Posterior cingulate gyrus (tissue), 11 donors: ENCODE measurements at places on chromosomes 7 and 10.
A peak's percentile ranks its signal among the peaks of the same experiment; 100 is the strongest.

DNA sequence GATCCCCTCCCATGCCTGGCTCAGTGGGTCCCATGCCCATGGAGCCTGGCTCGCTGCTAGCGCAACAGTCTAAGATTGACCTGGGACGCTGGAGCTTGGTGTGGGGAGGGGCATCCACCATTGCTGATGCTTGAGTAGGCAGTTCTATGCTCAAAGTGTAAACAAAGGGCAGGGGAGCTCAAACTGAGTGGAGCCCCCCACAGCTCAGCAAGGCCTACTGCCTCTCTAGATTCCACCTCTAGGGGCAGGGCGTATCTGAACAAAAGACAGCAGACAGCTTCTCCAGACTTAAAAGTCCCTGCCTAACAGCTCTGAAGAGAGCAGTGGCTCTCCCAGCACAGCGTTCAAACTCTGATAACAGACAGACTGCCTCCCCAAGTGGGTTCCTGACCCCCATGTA is 31.2 kb upstream of the FFAR4 start:
- DNase-seq = no peak

- DNase-seq = no peak
Observed at GRCh38 chr10:35937546-35937945, 295.4 kb upstream of the FZD8 start.

DNA sequence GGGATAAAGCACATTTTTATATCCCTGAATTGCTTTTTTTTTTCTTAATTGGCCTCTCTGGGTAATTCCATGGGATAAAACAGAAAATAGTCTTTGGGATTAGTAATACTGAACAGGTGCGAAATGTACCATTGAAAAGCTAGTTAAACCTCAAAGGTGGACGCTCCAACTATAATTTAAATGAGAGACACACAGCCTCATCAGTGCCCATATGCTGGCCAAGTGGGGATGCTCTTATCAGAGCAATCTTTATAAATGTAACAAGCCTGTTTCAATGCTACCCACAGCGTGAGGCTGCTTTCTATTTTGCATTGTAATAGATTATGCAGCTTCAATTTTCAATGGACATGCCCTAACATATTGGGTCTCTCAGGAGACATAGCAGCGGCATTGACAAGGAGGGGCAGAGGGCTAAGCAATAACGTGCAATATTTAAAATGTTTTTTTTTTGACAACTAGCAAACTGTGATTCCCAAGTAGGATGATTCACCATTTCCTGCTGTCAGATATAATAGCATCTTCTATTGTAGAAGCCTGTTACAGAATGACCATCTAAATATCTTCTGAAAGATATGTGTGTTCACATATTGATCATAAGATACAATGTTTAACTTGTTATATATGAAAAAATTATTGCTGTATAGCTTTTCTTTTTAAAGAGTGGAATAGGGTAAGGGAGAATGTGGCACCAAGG is 91.3 kb upstream of the BET1 start:
- DNase-seq = no peak

DNA sequence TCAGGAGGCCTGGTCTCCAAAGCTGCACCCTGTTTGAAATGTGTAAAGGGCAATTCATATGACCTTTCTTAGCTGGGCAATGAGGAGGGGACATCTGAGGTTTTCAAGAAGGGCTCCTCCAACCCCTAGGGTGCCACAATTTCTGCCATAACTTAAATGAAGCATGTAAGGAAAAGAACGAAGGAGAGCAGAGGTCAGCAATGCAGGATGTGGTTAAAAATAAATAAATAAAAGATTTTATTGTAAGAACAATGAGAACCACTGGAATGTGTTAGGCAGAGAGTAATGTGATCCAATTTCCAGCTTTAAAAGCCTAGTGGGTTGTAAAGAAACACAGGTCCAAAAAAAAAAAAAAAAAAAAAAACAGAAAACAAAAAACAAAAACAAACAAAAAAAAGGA is 673.1 kb downstream of the TNS3 start:
- no peak for DNase-seq

- no peak for DNase-seq
Observed at GRCh38 chr7:24669971-24670591, 87.2 kb downstream of the GSDME start.

DNA sequence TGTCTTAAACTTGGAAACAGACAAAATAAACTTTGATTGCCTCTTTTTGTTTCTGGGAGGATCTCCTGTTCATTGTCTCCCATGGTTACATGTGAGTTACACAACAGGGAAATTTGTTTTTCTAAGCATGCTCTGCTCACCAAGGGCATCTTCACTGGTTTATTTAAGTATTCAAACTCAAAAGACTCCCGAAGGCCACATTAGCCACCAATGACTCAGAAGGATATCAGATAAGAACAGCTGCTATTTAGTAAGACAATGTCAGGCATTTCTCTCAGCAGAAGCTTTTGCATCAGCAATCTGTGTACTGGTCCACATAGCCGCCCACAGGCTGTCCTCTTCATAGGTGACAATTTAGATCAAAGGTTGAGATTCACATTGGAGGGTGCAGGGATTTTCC is 19.3 kb downstream of the OR6B1 start:
- no peak for DNase-seq

DNA sequence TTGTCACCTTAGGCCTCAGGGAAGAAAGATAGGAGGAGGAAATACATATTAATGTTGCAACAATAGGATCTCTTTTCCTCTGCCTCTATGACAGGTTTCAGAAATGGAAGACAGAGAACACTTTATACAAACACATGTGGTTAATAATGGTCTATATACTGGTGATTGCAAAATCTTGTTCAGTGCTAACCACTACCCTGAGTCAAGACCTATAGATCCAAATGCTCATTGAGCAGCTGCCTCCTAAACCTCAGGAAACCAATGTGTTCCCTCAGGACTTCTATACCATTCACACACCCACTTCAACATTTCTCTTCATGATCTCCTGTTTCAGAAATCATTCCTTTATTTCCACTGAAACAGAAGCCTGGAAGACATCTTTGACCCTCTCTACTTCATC is 32.5 kb upstream of the VWDE start:
- DNase-seq = no peak

DNA sequence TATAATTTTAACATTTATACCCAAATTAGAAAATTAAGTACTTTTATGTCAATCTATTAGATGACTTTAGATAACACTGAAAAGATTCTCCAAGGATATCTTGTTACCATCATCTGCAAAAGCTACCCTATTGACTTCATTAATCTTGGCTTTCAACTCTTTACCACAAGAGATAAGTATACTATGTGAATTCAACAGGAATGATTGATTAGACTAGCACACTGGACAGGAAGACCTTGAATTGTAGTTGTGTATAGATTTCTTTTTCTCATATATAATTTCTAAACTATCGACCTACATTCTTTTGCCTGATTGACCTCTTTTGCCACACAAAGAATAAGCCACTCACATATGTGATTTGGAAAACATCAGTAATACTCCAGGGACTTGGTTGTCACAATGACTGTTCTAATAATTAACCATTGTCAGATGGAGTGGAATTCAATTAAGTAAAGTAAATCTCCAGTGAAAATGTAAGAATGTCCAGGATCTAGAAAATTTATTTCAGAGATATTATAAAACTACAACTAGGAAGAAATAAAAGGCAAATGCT is 1132.0 kb downstream of the SORCS1 start:
- DNase-seq = no peak

DNA sequence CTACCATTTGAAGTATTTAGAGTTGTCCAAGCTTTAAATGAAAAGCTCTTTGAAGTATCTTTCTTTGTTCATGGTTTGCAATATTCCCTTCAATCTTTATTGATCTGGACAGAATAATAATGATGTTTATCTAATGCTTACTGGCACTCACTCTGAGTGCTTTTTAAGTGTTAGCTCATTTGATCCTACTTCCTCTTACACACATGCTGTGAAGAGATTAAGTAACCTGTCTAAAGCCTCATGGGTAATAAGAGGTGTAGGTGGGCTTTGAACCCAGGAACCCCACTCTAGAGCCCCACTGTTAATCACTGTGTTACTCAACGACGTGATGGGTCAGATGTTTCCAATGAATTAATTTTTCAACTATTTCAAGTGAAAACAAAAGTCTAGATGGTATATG is 31.1 kb upstream of the ADD3 start:
- DNase-seq = no peak

- DNase-seq = no peak
Observed at GRCh38 chr10:131425752-131426533, 114.4 kb upstream of the TCERG1L start.

DNA sequence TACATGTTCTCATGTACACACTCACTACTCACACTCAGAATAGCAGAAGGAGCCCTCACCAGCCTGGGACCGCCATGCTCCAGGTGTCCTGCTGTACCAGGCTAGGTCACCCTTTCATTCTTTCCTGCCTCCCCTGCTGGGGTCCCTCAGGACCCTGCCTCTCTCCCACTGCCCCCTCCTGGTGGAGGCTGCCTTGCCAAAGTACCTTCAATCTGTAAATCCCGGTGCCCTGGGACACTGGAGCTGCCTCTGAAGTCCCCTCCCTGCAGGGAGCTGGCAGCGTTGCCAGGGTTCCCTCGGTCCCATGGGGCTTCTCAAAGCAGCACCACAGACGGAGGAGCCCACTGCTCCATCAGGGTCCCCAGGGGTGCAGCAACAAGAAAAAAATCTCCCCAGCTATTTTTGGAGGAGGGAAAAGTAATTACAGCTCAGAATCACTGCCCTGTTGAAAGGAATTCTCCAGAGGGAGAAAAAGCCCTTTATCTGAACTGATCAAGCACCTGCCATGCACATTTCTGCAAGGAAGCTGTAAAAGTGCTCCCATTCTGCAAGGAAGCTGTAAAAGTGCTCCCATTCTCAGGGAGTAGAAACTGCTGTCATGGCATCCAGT is 259.9 kb downstream of the PTPRN2 start:
- no peak for DNase-seq

DNA sequence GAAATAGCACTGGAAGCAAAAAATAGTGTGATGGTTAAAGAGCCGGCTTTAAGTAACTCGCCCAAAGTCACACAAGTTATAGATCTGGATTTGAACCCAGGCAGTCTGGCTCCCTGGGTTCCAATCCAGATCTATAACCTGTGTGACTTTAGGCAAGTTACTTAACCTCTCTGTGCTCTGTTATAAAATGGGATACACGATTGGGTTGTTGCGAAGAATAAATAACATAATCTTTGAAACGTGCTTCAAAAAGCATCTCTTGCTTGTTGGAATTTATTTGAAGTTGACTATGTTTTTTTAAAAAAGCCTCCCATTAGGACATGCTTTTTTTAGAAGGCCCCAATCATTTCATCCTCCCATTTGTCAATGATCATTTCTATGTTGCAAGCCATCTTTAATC is 3.5 kb upstream of the LCOR start:
- DNase-seq = no peak

DNA sequence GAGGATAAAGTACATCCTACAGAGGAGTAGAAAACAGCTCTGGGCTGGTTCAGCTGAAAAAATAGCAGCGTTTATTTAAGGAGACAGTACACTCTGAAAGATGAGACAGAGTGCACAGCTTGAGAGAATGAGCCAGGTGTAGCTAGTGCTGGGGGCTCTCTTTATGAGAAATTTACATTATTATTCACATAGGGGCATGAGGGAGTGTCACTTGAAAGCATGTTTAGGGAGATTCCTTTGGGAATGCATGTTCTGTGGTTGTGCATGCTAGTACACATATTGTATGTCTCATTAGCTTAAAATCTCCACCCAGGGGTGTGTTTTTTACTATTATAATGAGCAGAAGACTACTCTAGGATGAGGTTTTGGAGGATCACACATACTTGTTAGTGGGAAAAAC is 1224.4 kb downstream of the REEP3 start:
- no peak for DNase-seq

- DNase-seq = no peak
Observed at GRCh38 chr7:142303650-142304049, 45.8 kb upstream of the PRSS58 start.

GRCh38 chr7:23467806-23468525 is 2.3 kb downstream of the IGF2BP3 start:
- no peak for DNase-seq

DNA sequence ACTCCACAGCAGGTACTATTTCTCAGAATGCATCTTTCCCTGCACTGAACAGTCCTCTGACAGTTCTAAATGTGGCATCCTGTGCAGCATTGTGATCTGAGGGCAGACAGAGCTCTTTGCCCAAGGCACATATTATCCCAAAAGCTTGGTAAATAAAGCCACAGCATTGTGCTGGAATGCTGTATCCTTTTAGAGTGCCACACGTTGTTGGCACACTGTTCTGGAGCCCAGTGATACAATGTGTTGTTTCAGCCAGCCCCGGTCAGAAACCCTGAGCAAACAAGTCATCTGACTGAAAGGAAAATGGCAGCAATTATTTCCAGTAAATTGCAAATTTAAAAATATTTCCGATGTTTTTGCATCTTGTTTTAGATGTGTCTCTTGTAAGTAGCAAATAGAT is 45.4 kb downstream of the NAMPT start:
- no peak for DNase-seq

GRCh38 chr10:121900443-121901174 is 27.2 kb downstream of the ATE1 start:
- DNase-seq = no peak

- DNase-seq = no peak
Observed at GRCh38 chr7:20597339-20597738, 18.1 kb upstream of the ABCB5 start.

GRCh38 chr7:19117870-19118608 is 603 bp upstream of the TWIST1 start:
- no peak for DNase-seq

GRCh38 chr7:93028610-93029009 is 89.2 kb downstream of the SAMD9 start:
- DNase-seq = no peak

GRCh38 chr10:106338486-106338885 is 826.0 kb downstream of the SORCS1 start:
- DNase-seq = no peak

DNA sequence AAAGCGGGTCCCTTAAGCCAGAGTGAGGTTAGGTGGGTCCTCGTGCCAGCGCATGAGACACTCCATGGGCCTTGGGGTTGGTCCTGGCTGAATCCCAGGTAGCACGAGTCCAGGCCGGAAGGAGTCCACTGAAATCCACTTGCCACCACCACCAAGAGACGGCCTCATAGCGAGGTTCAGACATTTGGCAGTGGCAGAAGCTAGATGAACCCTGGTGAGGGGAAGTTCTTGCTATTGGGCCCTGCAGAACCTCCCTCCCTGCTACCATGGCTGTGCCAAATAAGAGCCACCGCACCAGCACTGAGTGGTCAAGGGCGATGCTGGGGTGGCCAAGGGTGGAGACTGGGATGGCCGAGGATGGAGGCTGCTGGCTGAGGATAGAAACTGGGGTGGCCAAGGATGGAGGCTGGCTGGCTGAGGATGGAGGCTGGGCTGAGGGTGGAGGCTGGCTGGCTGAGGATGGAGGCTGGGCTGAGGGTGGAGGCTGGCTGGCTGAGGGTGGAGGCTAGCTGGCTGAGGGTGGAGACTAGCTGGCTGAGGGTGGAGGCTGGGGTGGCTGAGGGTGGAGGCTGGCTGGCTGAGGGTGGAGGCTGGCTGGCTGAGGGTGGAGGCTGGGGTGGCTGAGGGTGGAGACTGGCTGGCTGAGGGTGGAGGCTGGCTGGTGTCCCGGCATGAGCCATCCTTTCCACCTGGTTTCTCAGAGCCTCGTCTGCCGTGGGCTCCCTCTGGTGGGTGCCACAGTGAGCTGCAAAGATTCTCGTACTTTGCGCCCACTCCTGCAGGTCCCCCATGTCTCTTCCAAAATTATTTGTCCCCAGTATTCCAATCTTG is 88.2 kb downstream of the ELFN1 start:
- peak; percentile 75 for DNase-seq
